Fibroblast of skin of left quadriceps (primary cell): ENCODE measurements at places on chromosomes 7 and 10.
A peak's percentile ranks its signal among the peaks of the same experiment; 100 is the strongest.

DNA sequence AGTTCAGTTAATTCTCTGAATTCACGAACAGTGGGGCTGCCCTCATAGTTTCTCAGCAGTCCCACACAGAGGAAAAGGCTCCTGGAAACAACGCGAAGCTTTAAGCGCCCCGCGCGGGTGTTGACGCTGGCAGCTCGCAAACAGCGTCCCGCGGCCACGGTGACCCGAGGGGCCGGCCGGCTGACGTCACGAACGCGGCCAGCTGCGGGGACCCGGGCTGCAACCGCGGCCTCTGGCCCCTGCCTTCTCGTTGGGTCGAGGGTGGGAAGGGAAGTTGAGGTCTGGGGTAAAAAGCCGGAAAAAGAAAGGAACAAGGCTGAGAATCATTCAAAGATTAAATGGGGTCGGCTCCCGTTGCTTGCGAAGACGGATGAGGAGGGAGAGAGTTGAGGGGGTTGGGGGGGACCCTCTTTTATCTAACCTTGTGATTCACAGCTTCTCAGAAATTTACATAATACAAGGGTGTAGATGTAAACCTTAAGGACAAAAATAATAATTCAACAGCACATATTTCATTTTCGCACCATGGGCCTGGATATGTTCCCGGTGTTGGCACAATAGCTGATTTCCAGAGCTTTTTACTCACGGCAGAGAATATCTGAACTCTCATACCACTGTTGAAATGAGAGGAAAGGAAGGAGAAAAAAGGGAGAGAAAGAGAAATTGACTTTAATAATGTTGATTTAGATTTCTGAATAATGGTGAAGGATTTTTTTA lies 7.3 kb upstream of the FEZF1 start:
- DNase-seq = no peak

DNA sequence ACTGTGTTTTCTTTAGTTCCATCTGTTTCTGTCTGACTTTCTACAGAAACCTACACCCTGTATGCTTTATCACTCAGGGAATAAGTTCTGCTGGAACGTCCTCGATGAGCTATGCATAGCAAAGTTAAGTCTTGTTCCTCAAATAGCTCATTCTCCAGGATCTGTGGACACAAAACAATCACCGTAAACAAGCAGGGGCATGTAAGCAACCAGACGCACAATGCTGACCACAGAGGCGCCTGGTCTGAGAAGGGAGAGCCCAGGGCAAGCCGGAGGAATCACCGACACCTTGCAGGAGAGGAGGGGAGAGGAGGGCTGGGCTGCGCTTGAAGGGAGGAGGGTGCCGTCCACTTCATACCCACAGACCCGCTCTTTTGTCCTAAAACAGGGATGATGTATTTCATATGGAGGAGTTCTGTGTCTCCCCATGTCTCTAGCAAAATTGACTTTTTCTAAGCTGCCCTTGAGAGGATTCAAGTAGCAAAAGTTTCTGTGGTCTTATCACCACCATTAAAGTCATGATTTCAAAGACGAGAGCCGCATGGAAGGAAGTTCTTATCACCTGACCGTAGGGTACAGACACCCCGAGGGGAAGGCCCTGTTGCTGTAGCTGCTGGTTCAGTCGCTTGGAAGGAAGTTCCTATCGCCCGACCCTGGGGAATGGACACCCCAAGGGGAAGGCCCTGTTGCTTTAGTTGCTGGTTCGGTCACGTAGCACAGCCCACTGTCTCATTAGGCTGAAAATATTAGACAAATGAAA lies 14.3 kb downstream of the CALML3 start:
- DNase-seq = no peak

- DNase-seq = no peak
Measured at GRCh38 chr10:5416981-5417380, 4.6 kb downstream of the NET1 start.

DNA sequence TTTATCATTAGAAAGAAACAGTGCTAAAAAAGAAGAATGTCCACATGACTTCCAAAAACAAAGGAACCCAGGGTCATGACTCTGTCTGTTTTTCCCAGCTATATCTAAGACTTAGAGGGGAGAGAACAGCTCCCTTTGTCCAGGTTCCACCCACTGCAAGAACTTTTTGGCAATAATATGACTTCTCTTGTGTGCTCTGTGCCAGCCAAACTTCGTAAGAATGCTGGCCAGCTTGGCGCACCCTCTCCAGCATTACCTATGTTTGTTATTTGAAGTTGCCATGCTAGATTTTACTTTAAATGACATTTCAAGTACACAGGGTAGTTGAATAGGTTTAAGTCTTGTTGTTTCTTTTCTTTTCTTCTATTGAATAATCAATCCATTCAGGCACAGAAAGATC lies 371.4 kb downstream of the KCNMA1 start:
- no peak for DNase-seq

DNA sequence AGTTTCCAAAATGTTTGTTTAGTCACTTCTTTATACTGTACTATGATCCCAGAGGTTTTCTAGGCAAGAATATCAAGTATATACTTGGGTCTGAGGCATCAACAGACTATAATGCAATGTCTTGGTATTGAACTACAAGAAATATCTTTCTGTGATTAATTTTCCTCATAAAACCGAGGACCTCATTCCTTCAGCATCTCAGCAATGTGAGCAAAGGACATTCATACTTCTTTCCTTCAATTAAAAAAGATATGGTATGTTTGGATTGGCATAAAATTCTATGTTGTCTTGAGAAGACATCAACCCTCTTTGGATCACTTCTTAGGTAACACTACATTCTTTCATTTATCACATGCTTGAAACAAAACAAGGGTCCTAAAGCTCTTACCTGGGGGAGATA lies 524.5 kb downstream of the PHTF2 start:
- DNase-seq = no peak

DNA sequence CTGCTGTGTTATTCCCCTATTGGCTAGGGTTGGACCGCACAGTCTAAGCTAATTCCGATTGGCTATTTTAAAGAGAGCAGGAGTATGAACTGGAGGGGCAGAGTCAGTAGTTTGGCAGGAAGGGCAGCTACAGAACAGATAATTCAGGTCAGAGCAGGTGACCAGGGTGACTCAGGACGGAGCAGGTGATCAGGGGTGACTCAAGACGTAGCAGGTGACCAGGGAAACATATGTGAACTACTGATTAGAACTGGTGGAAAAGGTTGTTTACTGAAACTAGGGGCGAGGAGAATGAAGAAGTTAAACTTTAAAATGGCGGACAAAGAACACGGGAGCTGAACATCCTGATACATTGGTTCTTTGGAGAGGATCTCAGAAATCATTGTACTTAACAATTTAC lies 102.3 kb downstream of the CCDC7 start:
- DNase-seq = no peak

GRCh38 chr10:111023060-111023459 lies 53.8 kb upstream of the ADRA2A start:
- no peak for DNase-seq

DNA sequence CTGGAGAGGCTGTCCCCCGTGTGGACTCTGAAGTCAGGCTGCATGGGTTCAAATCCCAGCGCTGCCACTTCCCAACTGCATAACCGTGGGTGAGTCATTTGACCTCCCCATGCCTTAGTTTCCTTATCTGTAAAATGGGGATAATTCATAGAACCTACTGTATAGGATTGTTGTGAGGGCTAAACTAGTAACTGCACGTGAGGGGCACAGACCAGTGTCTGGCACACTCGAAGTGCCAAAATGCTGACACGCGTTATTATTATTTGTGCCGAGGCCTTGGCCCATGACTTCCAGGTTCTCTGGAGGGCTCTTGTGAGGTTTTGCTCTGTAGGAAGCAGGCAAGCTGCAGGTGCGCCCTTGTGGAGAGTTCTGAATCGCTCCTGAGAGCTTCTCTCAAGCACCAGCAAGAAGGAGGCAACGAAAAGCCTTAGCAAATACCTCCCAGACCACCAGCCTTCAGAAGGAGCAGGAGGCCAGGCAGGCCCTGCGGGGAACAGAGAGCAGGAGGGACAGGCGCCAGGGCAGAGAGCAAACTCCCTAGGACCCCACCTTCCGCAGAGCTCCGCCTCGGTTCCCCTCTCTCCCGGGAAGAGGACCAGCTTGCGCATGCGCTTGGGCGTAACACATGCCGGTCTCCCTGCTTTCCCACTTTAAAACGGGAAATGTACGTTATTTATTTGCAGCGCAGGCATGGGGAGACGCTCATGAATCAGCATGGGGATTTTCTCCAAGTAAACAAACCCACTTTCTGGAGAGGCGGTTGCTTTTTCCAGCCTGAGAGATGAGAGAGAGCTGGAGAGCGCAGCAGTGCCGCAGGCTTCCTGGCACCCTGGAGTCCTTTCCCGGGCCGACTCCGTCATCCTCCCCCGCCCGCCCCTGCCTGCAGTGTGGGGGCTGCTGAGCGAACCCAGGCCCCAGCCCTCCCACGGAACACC lies 39.6 kb downstream of the SORCS3 start:
- DNase-seq = peak; percentile 6

GRCh38 chr7:99806839-99807478 lies 20.9 kb upstream of the CYP3A43 start:
- no peak for DNase-seq

- DNase-seq = no peak
Measured at GRCh38 chr7:32524631-32525030, 29.3 kb downstream of the AVL9 start.

- no peak for DNase-seq
Measured at GRCh38 chr7:50621973-50622490, 56.8 kb upstream of the DDC start.

DNA sequence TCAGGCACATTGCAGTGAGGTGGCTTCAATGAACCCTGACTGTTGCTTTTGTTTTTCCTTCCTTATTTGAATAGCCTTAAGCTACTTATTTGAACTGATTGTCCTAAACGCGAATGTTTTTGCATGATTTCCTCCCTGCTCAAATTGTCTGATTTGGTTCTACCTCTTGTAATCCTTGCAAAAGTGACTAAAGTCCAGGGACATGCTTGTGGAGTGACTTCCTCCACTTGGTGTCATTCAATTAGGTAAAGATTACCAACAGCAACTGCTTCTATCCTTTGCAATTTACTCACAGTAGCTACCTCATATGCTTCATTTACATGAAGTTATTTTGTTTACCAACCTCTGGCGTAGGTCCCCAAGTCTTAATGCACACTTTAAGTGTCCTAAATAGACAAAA lies 295.9 kb upstream of the TMEM229A start:
- no peak for DNase-seq

DNA sequence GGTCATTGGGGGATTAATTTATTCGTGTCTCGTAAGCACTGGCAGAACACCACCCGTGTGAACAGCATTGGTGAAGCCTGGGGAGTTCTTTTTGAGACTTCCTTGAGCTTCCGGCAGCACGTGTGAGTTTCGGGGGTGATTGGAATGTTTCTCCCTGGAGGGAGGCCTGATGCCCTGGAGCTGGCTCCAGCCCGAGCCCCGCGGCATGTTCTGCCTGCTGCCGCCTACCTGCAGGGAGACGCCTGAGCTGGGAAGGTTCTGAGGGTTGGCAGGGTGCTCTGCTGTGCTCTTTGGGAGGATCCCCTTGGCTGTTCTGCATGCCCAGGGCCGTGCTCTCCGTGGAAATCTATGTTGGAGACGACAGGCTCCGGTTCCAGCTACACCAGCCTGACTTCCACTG lies 159.3 kb downstream of the MGMT start:
- no peak for DNase-seq

DNA sequence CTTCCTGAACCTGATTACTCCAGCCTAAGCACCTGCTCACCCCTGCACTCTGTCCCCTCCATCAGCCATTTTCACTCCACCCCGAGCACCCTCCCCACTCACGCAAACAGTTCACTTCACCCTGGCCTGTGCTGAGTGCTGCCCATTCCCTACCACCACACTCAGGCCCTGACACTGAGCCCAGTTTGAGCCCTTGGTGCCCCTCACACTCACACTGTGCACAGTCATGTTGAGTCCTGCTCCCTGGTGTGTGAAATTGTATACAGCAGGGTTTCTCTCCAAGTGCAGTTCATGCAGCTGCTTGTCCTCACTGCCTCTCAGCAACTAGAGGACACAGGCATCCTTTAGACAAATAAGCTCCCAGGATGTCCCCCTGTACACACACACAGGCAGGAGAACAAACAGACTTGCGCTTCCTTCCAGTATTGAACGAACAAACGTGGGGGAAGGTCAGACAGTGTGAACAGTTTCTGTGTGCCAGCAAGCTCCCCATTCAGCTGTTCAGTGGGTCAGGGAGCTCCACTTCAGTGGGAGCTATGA lies 6.8 kb downstream of the MYO1G start:
- no peak for DNase-seq

- no peak for DNase-seq
Measured at GRCh38 chr7:41769162-41769561, 66.3 kb upstream of the INHBA start.

GRCh38 chr7:130365511-130366441 lies 14.5 kb upstream of the CPA1 start:
- DNase-seq = peak; percentile 80

DNA sequence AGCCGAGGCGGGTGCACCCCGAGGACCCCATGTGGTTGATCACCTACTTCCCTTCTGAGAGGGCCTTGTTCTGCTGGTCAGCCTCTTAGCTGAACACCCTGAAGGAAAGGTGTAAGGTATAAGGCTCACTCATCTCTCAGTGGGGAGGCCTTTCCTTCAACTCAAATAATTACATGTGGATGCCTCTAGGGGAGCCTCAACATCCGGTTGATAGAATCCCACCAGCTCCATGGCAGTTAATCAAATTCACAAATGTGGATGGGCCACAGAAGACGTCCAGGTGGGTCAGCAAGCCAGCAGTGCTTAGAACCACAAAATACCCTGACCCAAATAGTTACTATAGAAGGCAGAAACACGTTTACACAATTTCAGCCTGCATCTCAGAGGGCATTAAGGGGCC lies 37.7 kb upstream of the ZNF32 start:
- DNase-seq = no peak

DNA sequence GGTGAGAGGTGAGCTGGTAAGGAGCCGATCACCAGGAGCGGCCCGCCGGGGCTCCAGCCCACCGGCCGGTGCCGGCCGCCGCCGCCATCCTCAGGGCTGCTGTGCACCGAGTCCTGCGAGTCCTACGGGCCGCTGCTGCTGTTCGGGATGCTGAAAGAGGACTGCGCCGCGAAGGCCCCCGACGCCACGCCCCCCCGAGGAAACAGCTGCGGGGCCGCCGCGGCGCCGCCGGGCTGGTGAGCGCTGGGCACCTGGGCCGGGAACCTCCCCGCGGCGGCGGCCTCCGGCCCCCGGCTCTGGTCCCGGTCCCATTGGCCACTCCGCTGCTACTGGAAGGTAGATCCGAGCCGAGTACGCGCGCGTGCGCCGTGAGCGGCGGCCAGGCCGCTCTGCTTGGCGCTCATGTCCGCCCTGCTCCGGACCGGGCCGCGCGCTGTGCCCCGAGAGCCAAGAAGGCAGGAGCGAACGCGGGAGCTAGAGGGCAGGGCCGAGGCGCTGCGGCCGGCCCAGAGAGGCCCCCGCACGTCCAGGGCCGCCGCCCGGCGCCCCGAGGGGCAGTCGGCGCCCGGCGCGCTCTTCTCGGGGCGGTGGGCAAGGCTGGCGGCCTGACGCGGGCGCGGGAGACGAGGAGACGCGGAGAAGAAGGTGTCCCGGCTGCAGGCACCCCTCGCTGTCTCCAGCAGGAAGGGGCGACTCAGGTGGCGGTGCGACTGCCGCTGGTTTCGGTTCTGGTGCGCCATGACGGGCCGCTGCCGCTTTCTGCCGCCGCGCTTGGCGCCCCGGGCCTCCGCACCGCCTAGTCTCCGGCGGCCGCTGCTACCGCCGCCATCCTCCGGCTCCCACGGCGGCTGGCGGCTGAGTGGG lies 121.3 kb upstream of the WIPF3 start:
- DNase-seq = peak; percentile 12
